NCI-H226 (cell line): ENCODE measurements at places on chromosomes 2 and 18.

- no peak for DNase-seq
Observed at GRCh38 chr2:113351375-113352355, 72.9 kb upstream of the PAX8 start.

- peak; percentile 90 for DNase-seq
Observed at GRCh38 chr2:174039551-174040416, 74.6 kb upstream of the SP3 start.

GRCh38 chr2:216188956-216189355, 79.8 kb downstream of the XRCC5 start:
- no peak for DNase-seq

DNA sequence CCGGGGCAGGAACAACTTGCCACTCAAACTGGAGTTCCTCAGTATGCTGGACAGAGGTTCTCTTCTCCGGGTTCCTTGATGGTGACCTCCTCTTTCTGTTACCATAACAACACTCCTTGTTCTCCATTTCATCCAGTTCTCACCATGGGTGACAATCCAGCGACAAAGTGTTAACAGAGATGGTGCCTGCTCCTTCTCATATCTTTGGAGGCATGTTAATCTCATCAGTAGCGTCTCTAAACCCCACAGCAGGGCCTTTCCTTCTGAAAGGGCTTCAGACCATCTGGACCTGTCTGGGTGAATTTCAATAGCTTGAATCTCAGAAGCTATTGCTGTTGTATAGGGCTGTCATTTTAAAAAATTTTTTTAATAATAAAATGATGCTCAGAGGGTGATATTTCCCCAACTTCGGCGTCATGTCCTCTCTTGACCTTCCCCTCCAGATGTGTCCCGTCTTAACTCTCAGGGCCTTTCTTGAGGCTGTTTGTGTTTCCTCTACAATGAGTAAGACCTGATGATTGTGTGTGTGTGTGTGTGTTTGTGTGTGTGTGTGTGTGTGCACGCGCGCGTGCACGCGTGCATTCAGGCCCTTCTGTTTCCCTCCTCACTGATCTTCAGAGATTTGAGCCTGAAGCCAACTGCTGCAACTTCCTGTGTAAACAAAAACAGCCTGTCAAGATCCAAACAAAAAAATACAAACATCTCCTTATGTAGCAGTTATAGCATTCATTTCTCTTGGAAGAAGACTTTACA, 24.3 kb upstream of the CETN1 start:
- no peak for DNase-seq

DNA sequence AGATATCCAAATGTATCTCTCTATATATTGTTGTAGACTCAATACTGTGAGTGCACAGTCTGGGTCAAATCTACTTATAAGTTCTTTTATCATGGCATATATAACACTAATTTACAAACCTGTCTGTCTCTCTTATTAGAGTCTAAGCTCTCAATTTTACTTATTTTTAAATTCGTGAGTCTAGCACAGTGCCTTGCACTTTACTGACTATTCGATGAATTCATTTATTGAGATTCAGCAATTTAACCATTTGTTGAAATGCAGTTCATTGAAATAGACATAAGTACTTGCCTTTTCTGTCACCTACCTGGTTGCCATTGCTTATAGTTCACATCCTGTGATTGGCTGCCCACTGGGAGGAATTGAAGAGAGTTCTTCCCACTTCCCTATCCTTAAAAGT, 10.3 kb upstream of the ALS2 start:
- no peak for DNase-seq

GRCh38 chr18:48868468-48869466, 82.0 kb downstream of the SMAD7 start:
- DNase-seq = no peak

DNA sequence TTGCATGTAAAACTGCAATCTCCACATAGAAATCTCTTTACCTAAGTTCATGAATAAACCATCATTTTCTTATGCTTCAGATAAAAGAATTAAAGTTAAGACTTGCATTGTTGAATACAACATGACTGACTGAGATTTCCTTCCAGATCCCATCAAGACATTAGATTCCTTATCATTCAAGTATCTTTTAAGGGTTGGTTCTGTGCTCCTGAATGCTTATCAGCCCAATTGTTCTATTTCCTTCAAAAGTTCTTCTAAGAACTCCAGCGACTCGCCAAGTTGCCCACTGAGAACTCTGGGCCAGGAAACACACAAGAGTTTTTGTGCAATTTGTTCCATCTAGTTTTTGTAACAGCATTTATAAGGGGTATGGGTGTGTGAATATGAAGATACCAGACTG, 120.3 kb downstream of the RBMS1 start:
- no peak for DNase-seq

DNA sequence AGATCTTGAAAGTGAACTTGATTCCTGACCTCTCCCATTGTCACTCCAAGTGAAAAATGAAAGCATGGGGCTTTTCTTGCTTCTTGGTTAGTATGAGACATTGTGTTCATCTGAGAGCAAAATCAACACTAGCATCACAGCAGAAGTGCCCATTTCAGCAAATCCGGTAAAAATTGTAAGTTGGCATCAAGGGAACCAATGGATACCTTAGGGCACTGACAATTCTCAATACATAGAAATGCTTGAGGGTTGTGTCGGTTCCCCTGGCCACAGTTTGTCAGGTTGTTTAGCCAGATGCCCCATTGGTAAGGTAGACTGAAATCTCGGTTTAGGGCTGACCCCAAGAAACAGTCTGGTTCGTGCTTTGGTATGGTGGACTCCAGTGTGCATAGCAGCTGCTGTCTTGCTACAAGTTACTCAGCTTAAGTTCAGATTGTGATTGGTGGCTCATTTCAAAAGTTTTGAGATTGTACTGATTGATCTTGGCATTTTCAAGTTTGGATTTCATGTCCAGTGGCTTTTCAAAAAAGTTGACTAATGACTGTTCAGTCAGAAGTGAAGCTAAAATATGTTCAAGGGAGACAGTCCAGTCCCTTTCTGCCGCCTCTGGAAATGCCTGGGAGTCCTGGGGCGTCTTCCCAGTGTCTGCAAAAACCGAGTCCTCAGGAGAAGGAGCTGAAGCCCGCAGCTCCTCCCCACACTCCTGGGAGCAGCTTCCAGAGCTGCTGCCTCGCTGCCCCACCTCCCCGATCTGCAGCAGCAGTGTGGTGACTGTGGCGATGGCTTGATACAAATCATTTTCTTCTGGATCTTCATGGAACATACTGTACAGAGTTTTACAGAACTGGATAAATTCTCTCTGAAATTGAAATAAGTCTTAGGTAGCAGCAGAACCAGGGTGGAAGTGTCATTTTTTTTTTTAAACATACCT, 5.6 kb downstream of the RPL31 start:
- no peak for DNase-seq

- peak; percentile 47 for DNase-seq
Observed at GRCh38 chr2:12716032-12716281, 779 bp upstream of the TRIB2 start.

- DNase-seq = no peak
Observed at GRCh38 chr2:239695728-239696240, 295.0 kb upstream of the HDAC4 start.

DNA sequence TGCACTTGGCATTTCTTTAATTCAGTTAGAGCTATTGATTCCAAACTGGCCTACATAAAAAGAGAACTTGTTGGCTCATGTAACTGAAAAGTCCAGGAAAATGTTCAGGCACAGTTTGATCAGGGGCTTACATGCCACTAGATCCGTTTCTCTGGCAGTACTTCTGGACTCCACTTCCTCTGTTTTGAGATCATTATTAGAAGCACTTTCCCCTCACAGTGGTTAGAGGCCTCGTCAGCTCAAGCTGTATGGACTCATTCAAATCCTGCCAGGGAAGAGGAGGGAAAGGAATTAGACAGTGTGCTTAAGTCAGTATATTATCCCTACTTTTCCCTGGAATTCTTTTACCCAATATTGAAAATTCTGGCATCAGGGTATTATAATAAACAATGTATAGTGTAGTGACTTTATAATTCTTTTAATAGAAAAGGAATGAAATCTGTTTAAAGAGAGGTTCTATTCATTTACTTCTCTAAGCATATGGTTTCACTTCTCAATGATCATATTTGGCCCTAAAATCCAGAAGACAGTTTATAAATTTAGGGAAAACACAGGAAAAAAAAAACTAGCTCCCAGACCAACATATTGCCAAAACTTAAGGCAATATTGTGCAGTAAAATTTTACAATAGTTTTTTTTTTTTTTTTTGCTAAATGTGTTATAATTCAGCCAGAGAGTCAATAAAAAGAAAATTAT, 92.0 kb downstream of the ARMC9 start:
- no peak for DNase-seq

- DNase-seq = no peak
Observed at GRCh38 chr2:24833821-24834732, 40.9 kb downstream of the CENPO start.

DNA sequence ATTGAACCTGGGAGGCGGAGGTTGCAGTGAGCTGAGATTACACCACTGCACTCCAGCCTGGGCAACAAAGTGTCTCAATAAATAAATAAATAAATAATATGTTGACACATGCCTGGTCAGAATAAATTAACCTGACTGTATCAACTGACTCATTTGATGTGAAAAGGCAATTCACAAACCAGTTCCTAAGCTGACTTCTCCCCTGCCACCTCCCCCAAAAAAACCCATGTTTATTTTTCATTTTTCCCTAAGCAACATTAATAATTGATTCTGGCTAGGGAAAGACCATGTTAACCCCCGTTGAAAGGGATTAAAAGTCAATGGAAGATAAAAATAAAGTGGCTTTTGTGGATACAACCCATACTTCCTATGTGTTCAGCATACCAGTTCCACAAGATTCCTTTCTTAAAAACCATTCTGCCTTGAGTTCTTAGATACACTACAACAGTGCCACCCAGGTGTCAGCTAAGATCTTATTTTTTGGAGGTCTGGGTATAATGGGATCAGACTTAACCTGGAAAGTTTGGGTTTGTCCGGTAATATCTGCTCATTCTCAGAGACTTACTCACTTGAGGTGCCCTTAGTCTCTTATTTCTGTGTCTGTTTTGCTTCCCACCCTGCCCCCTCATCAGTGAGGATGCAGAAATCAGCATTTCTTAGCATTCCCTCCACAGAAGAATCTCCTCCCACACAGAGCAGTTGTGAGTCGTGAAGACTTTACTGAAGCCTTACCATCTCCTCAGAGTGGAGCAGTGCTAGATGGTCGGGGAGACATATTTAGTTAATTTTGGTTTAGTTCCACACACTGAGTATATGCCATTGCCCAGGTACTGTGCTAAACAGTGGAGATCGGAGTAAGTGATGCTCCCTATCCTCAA, 10.1 kb upstream of the MCFD2 start:
- DNase-seq = peak; percentile 66

GRCh38 chr2:86703704-86704361, 16.3 kb upstream of the RMND5A start:
- DNase-seq = peak; percentile 79

GRCh38 chr2:121266543-121267106, 18.4 kb downstream of the TFCP2L1 start:
- no peak for DNase-seq

DNA sequence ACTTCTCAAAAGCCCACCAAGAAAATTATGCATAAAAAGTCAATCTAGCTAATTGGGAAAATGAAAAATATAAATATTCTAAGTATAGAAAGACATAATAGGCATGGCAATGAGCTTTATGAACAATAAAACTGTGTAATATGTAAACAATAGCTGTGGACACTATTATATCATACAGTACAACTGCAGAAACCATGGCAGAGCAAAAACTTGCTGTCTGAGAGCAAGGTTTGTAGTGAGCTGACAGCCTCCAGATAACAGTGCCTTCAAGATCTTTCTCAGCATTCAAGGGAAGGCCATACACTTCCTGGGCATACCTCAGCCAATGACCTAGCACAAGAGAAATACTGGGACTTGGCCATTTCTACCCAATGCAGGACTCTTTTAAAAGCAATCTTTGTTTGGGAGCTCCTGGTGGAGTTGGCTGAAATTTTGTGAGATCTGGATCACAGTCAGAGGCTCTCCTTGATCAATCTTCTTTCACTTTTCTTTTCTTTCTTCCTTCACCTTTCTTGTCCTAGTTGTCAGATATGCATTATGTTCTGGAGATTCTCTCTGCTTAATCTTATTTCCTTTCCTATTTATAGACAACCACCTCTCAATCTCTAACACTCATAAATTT, 427.2 kb upstream of the UBE2E3 start:
- DNase-seq = peak; percentile 4

GRCh38 chr2:170335351-170335750, 157.4 kb downstream of the MYO3B start:
- DNase-seq = no peak

- DNase-seq = no peak
Observed at GRCh38 chr2:30231996-30232800, 864 bp downstream of the LBH start.

DNA sequence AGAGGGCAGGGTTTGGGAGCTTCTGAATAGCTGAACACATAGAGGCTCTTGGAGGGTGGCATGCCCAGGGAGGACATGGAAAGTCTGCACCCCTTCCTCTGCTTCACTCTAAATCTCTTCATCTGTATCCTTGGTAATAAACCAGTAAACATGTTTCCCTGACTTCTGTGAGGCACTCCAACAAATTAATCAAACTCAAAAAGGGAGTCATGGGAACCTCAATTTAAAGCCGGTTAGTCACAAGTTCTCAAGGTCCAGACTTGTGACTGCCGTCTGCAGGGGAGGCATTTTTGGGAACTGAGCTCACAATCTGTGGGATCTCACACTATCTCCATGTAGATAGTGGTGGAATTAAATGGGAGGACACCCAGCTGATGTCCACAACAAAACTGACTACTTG, 33.1 kb upstream of the STON1 start:
- peak; percentile 93 for DNase-seq

DNA sequence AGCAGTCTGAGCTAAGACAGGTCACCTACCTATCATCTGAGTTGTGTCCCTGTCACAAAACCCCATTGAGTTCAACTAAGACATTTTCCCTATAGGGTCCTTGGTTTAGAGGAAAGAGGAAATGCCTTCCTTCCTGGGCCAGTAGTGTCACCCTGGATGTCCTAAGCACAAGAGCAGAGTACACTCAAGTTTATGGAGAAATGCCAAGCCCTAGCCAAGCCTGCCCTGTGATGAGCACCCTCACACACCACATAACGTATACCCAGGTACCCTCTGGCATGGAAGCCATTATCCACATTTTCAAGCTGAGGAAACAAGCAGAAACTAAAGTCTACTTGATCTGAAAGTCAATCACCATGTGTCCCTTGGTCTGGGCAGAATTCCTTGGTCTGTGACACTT, 37.3 kb downstream of the SUCLG1 start:
- DNase-seq = no peak

DNA sequence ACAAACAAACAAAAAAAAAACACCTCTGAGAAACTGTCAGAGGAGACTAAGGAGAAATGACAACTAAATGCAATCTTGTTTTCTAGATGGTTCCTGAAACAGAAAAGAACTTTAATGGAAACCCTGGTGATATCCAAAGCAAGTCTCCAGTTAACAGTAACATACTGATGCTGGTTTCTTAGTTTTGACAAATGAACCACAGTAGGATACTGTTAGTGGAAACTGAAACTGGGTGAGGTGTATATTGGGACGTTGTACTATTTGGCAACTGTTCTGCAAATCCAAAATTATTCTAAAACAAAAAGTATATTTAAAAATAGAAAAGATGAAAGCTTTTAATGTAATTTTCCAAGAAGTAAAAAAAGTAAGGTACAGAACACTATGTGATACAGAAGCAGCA, 11.4 kb downstream of the SESTD1 start:
- DNase-seq = no peak
